ENCODE measurements at places on chromosomes 5 and 9.

DNA sequence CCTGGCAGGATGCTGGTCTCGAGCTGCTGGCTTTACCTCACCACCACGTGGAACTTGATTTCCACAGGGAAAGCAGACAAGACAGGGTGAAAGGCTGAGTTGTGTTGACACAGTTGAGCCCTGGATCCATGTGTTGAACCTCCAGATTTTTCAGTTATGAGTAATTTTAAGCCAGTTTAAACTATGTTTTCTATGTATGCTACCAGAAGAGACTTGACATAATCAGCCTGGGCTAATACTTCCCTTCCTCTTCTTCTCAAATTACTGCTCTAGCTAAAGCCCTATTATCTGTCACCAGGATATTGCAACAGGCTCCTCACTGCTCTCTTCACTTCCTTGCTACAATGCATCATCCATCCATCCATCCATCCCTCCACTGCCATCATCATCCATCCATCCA is 12.0 kb upstream of the PHYKPL start:
- DNase-seq: no peak

- no peak for DNase-seq
These were observed 69.1 kb downstream of the GCNT1 start for GRCh38 chr9:76528056-76528455.

- no peak for DNase-seq
These were observed 10.8 kb downstream of the TCF7 start for GRCh38 chr5:134125039-134126015.

DNA sequence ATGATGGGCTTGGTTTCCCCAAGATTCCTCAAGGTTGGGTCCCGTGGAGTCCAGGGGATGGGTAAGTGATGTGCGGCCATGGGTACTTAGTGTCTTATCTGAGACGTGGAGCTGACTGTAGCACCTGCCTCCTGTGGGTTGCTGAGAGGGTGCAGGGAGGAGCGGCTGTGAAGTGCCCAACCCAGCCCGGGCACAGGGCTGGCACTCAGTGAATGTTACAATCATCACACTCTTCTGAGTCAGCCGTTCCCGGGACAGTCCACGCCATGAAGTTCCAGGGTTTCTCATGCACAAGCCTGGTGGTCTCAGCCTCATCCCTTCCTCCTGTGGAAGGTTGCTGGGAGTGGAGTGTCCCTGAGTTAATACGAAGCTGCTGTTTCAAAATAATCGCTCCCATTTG is 29.1 kb downstream of the NTNG2 start:
- DNase-seq: no peak

GRCh38 chr5:7745882-7746610 is 104.9 kb downstream of the CFAP90 start:
- DNase-seq: no peak

- DNase-seq: no peak
These were observed 11.6 kb upstream of the WHRN start for GRCh38 chr9:114516913-114517312.
